ENCODE measurements at places on chromosomes 11 and 22.

DNA sequence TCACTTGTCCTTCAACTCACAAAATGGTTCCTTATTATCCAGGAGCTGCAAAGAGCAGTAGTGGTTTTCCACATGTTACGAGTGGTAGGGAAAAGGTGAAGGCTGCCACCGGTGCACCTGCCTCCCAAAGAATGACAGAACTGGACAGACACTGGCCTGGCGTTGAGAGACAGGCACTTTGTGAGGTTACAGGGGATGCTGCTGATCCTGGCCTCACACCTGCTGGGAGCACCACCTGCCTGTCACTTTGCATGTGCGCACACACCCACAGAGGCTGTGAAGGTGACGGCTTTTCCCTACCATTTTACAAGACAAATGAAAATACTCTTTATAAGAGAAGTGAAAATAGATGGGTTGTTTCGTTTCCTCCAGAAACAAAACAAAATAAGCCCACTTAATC lies 175.3 kb upstream of the B3GAT1 start:
- DNase-seq = no peak

DNA sequence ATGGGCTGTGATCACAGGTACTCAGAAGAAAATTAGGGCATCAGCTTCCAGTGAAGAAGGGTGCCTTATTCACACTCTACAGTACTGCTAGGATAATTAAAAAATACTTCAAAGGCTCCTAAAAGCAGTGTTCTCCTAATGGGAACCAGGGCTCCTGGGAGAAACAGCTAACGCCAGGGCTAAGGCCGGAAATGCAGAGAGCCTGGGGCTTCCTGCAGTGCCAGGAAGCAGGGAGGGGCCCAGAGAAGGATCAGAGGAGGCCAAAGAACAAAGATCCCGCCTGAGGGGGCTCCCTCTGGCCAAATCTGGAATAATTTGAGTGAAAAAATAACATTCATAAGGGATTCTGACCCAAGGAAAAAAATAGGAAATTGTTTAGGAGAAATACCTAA lies 27.5 kb downstream of the TOLLIP start:
- no peak for DNase-seq

- peak; percentile 7 for DNase-seq
These were observed 1.7 kb upstream of the CALCA start for GRCh38 chr11:14973621-14974514.

GRCh38 chr11:72591785-72592502 lies 82.3 kb downstream of the PDE2A start:
- no peak for DNase-seq

DNA sequence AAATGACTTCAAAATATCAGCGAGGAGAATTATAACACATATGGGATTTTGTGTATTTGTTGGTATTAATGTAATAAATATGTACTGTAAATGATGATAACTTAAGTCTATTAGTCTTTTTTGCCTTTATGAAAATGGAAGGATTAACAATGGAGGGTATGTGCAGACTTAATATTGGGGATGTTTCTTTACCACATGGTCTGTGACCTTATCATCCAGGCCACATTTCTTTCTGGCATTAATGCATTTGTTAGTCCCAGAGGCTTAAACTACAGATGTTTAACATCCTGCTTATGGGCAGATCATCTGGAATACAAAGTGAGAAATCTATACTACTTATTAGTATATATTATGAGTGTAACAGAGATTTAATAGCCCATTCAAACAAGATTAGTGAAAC lies 64.6 kb downstream of the SOX6 start:
- no peak for DNase-seq

DNA sequence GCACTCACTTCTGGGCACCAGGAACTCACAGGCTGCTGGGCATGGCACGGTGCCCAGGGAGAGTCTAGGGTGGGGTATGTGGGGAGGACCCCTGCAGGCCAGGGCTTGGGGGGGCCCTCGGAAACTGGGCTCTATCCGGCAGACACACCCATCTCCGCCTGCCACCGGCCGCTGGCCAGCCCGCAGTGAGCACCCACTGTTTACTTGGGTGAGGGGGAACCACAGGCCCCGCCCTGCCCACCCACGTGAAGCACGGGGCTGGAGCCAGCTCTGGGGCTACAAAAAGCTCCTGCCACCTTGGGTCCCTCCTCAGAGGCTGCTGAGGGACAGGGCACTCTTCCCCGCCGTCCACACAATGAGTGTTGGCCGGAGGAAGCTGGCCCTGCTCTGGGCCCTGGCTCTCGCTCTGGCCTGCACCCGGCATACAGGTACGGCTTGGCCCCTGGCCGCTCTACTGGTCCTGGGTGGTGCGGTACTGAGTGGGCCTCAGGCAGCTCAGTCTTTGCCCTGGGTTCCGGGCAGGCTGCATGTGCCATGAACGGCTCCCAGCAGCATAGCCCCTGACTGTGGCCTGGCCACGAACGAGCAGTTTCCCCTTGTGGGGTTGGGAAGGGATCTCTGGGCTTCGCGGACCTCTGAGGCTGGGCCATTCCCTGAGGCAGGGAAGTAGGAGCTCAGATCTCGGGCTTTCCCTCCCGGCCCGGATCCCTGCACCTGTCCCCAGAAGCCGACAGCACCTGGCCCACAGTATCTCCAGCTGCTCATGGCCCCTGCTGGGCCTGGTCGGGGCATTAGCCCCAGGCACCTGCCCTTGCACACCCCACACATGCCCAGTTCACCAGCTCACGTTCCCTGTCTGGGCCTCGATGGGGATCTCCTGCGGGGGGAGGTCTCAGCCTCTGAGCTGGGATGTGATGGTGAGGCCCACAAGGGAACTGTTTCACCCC lies at the start of gene MUC5AC:
Gene MUC5AC, plus strand, starts transcription at position 309 of the 947 bp plus-strand sequence. Its CDS starts 47 bp downstream, at position 356.
- no peak for DNase-seq

DNA sequence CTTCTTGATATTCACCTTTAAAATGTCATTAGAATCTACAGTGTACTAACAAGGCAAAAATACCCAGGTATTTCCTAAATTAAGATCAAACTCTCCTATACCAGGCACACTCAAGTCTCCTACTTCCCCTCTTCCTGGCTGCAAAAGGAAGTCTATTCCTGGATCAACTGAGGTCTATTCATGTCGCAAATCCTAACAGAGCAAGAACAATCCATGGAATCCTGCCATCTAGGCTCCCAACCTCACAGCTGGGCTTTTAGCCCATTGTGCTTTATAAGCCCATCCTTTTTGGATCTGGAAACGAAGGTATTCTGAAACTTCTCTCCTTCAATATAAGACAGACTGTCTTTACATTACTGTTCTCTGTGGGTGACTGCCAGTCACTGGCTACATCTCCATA lies 161.8 kb downstream of the SOX6 start:
- DNase-seq = no peak

GRCh38 chr22:30024231-30024630 lies 56.0 kb upstream of the HORMAD2 start:
- DNase-seq = no peak

- DNase-seq = no peak
These were observed 17.3 kb upstream of the OOSP4B start for GRCh38 chr11:59999691-60000090.

- DNase-seq = no peak
These were observed 8.0 kb downstream of the LAYN start for GRCh38 chr11:111548525-111548924.

GRCh38 chr11:115145324-115145723 lies 358.9 kb downstream of the CADM1 start:
- DNase-seq = no peak

- no peak for DNase-seq
These were observed 25.6 kb downstream of the MRPL21 start for GRCh38 chr11:68878022-68878421.

- DNase-seq = no peak
These were observed 29.6 kb downstream of the CTSC start for GRCh38 chr11:88307749-88308425.

- DNase-seq = no peak
These were observed 13.1 kb upstream of the MS4A6A start for GRCh38 chr11:60195923-60196368.

GRCh38 chr11:23236826-23237555 lies 376.7 kb upstream of the CCDC179 start:
- peak; percentile 93 for DNase-seq

DNA sequence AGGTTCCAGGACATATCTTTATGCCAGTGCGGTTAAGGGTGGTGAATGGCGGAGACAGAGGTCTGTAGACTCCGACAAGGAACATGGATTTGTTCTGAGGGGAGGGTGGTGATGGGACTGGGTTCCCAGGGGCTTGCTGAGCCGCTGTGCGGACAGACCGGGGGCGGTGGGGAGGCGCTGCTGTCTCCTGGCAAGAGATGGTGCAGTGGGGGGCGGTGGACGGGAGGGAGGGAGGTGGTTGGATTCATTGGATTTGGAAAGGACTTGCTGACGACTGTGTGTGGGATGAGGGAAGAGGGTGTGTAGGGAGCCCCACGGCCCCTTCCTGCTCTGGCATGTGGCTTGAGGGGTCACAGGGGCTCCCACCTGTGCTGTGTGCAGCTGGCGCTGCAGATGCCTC lies 43.2 kb downstream of the FLRT1 start:
- DNase-seq = no peak

DNA sequence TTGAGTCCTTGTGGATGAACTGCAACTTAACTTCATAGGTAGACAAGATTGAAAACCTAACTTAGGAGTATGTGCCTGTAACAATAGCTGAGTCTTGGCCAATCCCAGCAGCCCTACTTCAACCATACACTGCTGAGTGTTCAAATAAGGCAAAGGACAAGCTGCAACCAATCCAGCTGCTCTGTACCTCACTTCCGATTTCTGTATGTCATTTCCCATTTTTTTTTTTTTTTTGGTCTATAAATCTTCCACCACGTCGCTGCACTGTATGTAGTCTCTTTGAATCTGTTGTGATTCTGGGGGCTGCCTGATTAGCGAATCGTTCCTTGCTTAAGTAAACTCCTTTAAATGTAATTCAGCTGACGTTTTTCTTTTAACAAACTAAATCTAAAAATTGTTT lies 35.4 kb upstream of the FLI1 start:
- no peak for DNase-seq

DNA sequence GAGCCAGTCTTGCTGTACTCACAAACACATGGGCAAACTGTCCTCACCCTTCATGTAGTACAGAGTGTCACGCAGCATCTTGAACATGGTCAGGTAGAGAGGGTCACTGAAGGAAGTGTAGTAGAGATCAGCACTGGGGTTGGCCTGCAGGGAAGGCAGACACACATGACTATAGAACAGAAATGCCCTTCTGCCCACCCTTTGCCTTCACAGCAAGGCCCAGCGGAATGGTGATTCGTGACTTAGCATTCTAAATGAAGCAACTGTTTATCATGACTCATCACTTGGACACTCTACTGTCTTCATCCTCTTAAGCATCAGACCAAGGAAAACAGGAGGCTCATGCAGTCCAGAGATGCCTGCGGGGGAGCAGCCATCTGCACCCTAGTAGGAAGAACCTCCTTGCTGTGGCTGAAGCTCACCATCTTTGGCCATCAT lies 33.4 kb downstream of the SERPIND1 start:
- DNase-seq = peak; percentile 97

DNA sequence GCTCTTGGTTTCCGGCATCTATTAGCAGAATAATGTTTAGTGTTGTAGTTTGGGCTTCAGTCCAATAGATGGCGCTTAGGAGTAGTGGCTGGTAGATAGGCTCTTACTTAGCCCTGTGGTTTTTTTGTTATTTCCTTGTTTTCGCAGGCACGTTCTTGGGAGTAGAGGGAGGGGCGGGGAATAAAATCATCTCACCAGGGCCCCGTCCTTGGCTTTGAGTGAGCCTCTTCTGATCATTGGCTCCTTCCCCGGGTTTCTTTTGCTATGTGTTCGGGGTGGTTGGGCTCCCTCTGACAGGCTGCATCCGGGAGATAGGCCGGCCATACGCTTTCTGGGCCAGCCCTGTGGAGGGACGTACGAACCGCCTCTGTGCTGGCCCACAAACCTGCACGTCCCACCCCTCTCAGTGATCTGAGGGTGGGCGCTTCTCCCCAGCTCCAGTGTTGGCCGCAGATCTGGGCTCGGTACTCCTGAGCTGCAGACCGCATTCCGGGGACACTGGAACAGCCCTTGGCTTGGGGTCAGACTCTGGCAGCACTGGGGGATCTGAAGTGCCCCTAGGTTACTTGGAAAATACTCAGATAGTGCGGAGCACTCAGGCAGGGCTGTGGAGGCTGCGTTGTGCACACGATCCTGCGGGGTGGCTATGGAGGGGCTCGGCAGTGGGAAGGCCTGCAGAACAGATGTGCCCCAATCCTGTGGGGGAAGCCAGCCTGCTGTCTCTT lies 217.0 kb downstream of the DYNC2H1 start:
- DNase-seq = peak; percentile 83

DNA sequence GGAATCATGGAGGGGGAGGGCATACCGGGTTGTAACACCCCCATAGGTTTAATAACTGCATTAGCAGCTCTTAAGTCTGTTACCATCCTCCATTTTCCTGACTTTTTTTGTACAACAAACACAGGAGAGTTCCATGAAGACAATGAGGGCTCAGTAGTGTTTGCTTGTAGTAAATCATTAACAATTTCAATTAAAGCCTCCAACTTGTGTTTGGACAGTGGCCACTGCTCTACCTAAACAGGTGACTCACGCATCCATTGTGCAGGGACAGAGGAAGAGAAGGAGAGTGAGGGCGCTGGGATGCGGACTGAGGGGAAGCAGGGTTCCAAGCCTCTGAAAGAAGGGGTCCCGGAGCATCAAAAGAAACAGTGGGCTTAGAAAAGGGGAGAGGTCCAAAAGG lies 21.3 kb upstream of the MTNR1B start:
- no peak for DNase-seq

GRCh38 chr22:44109416-44109815 lies 71.3 kb upstream of the PARVG start:
- DNase-seq = no peak

GRCh38 chr22:36224245-36224644 lies 15.1 kb downstream of the APOL2 start:
- DNase-seq = no peak

- no peak for DNase-seq
These were observed 346 bp upstream of the ALG9 start for GRCh38 chr11:111871693-111872161.

- DNase-seq = no peak
These were observed 3.6 kb downstream of the CHADL start for GRCh38 chr22:41237036-41237706.

GRCh38 chr11:92739491-92739890 lies 230.0 kb upstream of the MTNR1B start:
- no peak for DNase-seq

DNA sequence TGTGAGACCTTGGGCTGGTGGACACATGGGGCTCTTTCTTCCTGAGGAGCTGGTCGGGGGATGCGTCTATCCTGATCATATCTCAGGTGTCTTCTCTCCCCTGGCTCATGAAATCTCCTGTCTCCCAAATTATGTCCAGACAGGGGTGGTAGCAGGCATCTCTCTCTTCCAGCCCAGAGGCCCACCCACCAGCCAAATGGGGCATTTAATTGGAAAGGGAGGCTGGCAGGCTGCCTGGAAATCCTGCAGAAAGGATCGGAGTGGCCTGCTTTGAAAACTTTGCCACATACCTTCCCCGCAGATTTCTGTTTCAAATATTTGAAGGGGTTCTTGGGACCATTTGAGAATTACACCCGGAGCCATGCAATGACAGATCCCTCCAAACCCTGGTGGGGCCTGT lies 37.4 kb downstream of the SMIM38 start:
- no peak for DNase-seq

Data from iris pigment epithelial cell (primary cell).